Spleen (tissue), 13 donors: ENCODE measurements at places on chromosomes 1 and 21. TPM values are rescaled to one million over a fixed set of nuclear protein-coding genes. Genes with fewer than 3 reads are reported as not detected.
A peak's percentile ranks its signal among the peaks of the same experiment; 100 is the strongest.

SHISAL2A gene
- total RNA-seq, result 17.9 TPM

IVNS1ABP gene
- total RNA-seq, result 83.0 TPM

C1orf226 gene
- total RNA-seq, result 2.4 TPM

USF1 gene
- 113 TPM for total RNA-seq

RIPPLY3 gene
- total RNA-seq, result not detected

SKI gene
- total RNA-seq, result 64.0 TPM

DNA sequence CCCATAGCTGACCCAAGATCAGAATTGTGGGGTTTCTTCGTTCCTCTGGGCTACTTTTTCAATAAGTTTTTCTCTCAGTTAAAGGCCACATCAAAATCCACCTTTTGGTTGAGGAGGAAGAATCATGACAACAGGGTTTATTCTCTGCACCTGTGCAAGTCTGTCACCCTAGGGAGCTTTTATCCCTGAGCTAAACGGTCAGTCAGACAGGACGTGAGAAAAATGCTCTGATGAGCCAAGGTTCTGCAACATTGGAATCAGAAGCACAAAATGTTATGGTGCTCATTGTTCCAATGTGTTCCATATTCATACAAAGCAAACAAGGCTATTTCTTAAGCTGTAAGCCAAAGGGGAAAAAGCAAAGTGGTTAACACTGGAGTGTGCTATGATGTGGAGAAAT lies 7.4 kb upstream of the ERICH3 start:
- H3K27ac ChIP-seq, result no peak overlapping the region
- no peak overlapping the region for H3K4me3 ChIP-seq
- DNase-seq, result no peak
- H3K4me1 ChIP-seq, result no peaks in the 10 kb centered on the region
- H3K36me3 ChIP-seq, result no peaks in the 10 kb centered on the region
- H3K27me3 ChIP-seq, result no peaks in the 10 kb centered on the region

GRCh38 chr1:107342316-107342715 lies 201.5 kb downstream of the NTNG1 start:
- no peaks in the 10 kb centered on the region for H3K27me3 ChIP-seq
- DNase-seq, result no peak
- H3K4me3 ChIP-seq, result no peak overlapping the region

GRCh38 chr1:86448670-86449069 lies 20.1 kb upstream of the CLCA1 start:
- H3K36me3 ChIP-seq, result no peaks in the 10 kb centered on the region
- H3K27ac ChIP-seq, result no peak overlapping the region
- no peaks in the 10 kb centered on the region for H3K4me1 ChIP-seq
- H3K27me3 ChIP-seq, result no peaks in the 10 kb centered on the region

- H3K27ac ChIP-seq, result no peak overlapping the region
- H3K4me1 ChIP-seq, result no peaks in the 10 kb centered on the region
- H3K4me3 ChIP-seq, result no peak overlapping the region
- no peaks in the 10 kb centered on the region for H3K27me3 ChIP-seq
- DNase-seq, result no peak
Observed at GRCh38 chr21:27477296-27477695, 510.4 kb upstream of the ADAMTS5 start.

GRCh38 chr1:203239081-203239480 lies 9.6 kb upstream of the CHIT1 start:
- peaks cover 13% of the 10 kb centered on the region for H3K27me3 ChIP-seq
- DNase-seq, result no peak
- no peak overlapping the region for H3K27ac ChIP-seq
- no peak overlapping the region for H3K4me3 ChIP-seq
- H3K4me1 ChIP-seq, result no peaks in the 10 kb centered on the region

- no peaks in the 10 kb centered on the region for H3K27me3 ChIP-seq
- no peak overlapping the region for H3K4me3 ChIP-seq
- DNase-seq, result no peak
- H3K27ac ChIP-seq, result no peak overlapping the region
- peaks cover 66% of the 10 kb centered on the region for H3K36me3 ChIP-seq
- peaks cover 20% of the 10 kb centered on the region for H3K4me1 ChIP-seq
Observed at GRCh38 chr1:150072959-150073358, 5.4 kb downstream of the VPS45 start.

DNA sequence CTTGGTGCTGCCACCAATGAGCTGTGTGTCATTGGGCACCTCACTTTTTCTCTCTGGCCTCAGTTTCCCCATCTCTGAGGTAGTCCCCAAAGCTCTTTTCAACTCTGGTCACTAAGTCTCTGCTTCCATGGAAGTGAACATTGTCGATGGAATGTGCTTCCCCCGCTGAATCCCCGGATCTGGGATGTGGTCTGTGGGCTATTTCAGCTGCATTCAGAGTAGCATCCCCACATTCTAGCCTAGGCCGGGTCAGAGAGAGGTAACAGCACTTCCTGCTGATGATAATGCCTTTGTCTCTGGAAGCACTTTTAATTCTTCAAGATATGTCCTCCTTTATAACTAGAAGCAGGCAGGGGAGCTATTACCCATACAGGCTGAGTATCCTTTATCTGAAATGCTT lies 29.8 kb downstream of the RASSF5 start:
- H3K36me3 ChIP-seq, result no peaks in the 10 kb centered on the region
- H3K27ac ChIP-seq, result no peak overlapping the region
- H3K4me1 ChIP-seq, result peaks cover 5% of the 10 kb centered on the region
- peak; percentile 6 for DNase-seq

DNA sequence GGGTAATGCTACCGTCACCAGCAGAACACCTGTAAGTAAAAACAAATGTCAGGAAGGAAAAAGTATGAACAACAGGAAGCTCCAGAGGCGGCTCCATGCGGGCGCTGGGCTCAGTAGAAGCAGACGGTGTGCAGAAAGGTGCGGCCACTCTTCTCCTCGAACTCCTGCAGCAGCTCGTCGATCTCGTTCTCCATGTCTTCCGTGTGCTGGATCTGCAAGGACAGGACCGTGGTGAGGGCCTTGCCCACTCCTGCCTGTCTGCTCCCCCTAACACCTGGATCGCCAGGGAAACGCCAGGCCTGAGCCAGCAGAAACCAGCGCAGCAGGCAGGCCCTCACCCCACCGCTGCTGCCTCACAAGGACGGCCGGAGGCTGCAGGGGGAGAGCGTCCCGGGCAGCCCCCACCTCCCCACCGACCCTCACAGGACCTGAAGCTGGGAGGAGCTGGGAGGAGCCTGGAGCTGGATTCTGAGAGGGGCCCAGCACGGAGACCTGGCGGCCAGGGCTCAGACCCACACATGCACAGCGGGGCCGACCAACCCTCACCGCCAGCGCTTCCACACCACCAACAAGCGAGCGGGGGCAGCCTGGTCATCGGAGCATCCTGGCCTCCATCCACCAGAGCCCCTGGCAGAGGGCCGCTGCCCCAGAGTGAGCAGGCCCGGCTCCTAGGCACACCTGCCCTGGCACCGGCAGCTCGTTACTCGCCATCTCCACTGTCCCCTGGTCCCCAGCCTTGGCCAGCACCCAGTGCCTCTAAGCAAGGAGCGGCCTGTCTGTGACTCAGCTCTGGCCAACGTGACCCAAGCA lies 1.7 kb upstream of the TMEM240 start:
- no peaks in the 10 kb centered on the region for H3K4me1 ChIP-seq
- H3K4me3 ChIP-seq, result no peak overlapping the region
- H3K27ac ChIP-seq, result no peak overlapping the region
- DNase-seq, result no peak
- peaks cover 24% of the 10 kb centered on the region for H3K36me3 ChIP-seq

DNA sequence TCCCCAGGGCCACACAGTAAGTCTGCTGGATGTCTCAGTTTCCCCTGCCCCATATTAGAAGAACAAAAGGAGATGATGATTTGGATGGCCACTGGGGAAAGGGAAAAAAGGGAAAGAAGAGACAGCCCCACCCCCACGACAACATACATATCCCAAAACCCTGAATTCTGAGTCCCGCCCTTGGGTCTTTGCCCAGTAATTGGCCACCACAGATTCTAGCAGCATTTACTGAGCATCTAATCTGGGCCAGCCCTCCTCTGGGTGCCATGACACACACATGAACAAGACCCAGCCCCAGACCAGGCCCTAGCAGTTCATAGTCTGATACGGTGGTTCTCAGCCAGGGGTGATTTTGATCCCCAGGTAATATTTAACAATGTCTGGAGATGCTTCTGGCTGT lies 5.2 kb upstream of the TTC4 start:
- no peaks in the 10 kb centered on the region for H3K27me3 ChIP-seq
- no peaks in the 10 kb centered on the region for H3K36me3 ChIP-seq
- H3K27ac ChIP-seq, result no peak overlapping the region
- peaks cover 7% of the 10 kb centered on the region for H3K4me1 ChIP-seq
- no peak for DNase-seq

DNA sequence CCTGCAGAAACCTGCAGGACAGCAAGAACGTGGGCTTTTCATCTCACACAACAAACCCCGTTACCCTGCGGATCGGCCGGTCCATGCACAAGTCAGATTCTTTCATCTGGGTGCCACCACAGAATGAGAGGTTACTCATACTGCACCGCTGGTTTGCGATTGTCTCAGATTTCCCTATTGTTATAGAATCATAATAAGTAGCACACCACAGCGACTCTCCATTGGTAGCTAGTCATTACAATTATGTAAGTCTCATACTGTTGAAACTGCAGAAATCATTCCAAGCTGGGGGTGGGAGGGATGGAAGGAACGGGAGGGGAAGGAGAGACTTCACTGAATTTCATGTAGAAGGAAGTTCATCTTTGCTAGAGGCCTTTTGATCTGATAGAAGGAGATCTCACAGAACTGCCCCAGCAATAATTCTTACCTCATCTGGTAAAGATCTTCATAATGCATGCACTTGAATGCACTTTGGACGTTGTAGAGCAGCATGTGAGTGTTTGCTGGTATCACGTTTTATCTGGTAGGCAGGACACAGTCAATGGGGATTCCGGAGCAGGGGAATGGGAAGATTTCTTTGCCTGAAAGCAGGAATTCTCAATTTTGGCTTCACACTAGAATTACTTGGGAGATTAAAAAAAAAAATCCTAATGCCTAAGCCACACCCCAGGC lies 221.1 kb downstream of the KIF26B start:
- no peak overlapping the region for H3K4me3 ChIP-seq
- H3K27ac ChIP-seq, result no peak overlapping the region
- no peak for DNase-seq
- H3K27me3 ChIP-seq, result no peaks in the 10 kb centered on the region

- H3K4me1 ChIP-seq, result no peaks in the 10 kb centered on the region
- H3K27me3 ChIP-seq, result no peaks in the 10 kb centered on the region
- H3K4me3 ChIP-seq, result no peak overlapping the region
- no peaks in the 10 kb centered on the region for H3K36me3 ChIP-seq
- H3K27ac ChIP-seq, result no peak overlapping the region
Observed at GRCh38 chr1:48873944-48874343, 97.3 kb upstream of the BEND5 start.

GRCh38 chr1:66013371-66013770 lies 220.7 kb downstream of the PDE4B start:
- no peaks in the 10 kb centered on the region for H3K4me1 ChIP-seq
- DNase-seq, result no peak
- H3K27ac ChIP-seq, result no peak overlapping the region
- H3K4me3 ChIP-seq, result no peak overlapping the region
- no peaks in the 10 kb centered on the region for H3K36me3 ChIP-seq

GRCh38 chr1:108199201-108199691 lies 897 bp downstream of the SLC25A24 start:
- H3K27me3 ChIP-seq, result no peaks in the 10 kb centered on the region
- peaks cover 19% of the 10 kb centered on the region for H3K4me1 ChIP-seq
- H3K4me3 ChIP-seq, result peak overlapping the region; percentile 86
- DNase-seq, result no peak
- no peaks in the 10 kb centered on the region for H3K36me3 ChIP-seq

DNA sequence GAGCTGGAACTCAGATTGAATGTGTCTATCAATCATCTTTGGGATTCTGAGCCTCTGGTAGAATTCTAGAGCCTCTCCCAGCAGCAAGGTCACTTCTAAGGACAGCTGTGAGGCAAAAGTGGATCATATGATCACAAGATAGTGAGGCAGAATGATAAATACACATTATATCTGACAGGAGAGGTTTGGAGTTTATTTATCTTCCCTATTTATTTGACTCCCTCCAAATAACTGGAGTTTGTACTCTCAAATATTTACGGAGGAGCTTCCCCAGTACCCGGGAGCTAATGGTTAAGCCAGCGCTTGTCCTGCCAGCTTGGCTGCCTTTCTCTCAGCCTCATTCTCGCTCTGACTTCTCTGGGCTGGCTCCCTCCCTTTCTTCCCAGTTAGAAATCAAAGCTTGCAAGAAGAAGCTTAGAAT lies 2.3 kb downstream of the HMGCS2 start:
- no peak overlapping the region for H3K4me3 ChIP-seq
- H3K27me3 ChIP-seq, result no peaks in the 10 kb centered on the region
- H3K36me3 ChIP-seq, result no peaks in the 10 kb centered on the region
- no peaks in the 10 kb centered on the region for H3K4me1 ChIP-seq
- H3K27ac ChIP-seq, result no peak overlapping the region

DNA sequence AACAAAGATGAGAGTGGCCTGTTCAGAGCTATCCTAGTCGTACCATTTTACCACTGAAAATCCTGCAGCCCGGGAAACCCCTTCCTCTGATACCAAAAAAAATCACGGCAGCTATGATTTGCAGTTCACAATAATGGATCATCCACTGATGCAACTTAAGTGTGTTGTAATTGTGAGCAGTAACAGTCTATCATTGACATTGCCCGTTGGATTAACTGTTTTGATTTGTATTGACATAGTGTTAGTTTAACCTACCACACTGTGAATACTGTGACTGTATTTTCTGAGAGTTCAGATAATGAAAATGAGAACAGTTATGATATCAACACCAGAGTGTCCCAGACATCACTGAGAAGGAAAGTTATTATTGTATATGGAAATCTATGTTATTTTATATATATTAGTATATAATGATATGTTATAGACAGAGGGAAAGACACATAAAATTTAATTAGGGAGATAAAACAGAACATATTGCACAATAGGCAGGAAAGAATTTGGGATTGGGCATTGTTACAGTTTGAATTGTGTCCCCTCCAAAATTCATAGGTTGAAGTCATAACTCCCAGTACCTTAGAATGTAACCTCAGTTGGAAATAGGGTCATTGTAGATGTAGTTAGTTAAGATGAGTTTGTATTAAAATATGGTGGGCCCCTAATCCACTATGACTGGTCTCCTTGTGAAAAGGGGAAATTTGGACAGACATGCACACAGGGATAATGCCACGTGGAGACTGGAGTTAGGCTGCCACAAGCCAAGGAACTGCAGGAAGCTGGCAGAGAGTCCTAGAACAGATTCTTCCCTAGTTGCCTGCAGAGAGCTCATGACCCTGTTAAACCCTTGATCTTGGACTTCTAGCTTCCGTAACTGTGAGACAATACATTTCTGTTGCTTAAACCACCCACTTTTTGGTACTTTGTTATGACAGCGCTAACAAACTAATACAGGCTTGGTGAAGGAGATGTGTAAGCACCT lies 54.4 kb downstream of the TLCD4 start:
- no peaks in the 10 kb centered on the region for H3K4me1 ChIP-seq
- no peaks in the 10 kb centered on the region for H3K27me3 ChIP-seq
- no peaks in the 10 kb centered on the region for H3K36me3 ChIP-seq
- H3K27ac ChIP-seq, result no peak overlapping the region

- no peak overlapping the region for H3K4me3 ChIP-seq
- no peak for DNase-seq
- H3K36me3 ChIP-seq, result no peaks in the 10 kb centered on the region
- no peaks in the 10 kb centered on the region for H3K4me1 ChIP-seq
Observed at GRCh38 chr1:102098081-102098480, 101.4 kb upstream of the OLFM3 start.
